ENCODE measurements at places on chromosomes 12 and 14.

DNA sequence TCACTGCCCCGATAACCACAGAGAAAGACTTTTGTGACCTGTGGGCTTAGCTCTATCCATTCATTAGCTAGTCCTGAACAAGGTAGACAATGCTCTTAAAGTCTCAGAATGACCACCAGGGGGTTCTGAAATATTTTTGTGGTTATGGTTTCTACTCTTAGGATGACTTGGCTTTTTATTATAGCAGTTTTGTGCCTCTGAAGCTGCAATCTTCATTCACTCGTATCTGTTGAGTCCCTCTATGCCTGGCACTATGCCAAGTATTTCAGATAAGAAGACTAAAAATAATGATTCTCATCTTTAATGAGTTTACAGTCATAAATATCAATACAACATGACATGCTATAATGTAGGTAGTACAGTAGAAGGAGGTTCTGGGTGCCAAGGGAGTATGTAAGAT lies 130.8 kb upstream of the TRHDE start:
- no peak for DNase-seq

GRCh38 chr12:123427036-123427769 lies 9.3 kb downstream of the RILPL2 start:
- DNase-seq = no peak

- DNase-seq = no peak
Measured at GRCh38 chr14:35234012-35234805, 58.0 kb upstream of the PSMA6 start.

DNA sequence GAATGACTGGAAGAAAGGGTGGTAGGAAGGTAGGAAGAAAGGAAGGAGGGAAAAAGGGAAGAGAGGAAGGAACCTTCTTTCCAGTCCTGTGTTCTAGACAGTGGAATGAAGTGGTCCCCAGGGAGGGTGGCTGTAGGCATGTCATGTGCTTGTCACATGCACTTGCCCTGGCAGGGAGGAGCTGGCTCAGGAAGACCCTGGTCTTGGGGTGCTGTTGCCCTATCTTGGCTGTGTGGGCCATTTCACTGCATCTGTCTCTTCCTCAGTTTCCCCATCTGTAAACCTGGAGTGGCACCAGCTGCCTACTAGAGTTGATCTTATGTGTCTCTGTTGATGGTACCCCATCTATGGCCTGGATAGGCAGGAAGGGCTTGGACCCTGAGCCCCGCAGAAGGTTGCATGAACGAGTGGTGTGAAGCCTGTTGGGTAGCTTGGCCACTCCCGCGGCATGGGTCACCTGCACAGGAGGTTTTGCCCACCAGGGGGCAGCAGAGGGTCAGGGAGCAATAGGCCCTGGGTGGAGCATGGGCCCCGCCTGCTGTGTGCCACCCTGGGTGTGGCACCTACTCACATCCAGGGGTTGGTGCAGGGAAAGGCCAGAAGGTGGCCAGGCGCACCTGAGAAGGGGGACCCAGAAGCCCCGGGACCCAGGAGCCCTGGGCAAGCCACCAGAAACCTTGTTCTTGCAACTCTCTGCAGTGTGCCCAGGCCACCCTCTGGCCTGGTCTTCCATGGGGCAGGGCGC lies 25.1 kb downstream of the MEG3 start:
- DNase-seq = no peak

DNA sequence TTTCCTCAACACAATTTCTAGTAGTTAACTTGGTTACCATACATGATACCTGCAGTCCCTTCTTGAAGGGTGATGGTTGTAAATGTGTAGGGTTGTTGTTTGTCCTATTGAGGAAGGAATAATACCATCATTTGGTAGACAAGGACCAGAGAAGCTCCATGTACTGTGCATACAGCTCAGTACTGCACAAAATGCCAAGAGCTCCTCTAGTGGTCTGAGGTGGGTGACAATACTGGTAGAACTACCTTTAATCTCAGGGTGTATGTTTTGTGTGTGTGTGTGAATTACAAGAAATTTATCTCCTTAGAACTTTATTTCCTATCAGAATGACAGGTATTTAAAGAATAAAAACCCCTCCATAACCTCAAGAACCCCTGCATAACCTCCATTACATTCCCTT lies 575.3 kb downstream of the TMTC2 start:
- no peak for DNase-seq
